ENCODE measurements at places on chromosomes 5 and 9.

DNA sequence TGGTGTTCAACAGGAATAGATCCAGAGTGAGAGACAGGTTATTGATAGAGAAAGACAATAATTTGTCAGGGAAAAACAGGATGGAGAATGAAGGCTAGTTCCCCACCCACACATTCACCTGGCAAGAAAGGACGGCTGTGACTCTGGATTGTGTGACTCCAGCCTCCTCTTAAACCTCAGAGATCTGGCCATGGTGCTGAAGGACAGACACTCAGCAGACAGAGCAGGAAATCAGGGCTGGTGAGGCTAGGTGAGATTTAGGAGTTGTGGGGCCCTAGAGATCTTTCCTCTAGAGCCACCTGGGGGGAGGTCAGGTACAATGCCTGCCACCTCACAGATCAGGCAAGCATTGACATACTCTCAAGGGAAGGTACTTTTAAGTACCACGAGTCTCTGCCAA, 15.2 kb downstream of the OR1B1 start:
- DNase-seq, result peak; percentile 20

DNA sequence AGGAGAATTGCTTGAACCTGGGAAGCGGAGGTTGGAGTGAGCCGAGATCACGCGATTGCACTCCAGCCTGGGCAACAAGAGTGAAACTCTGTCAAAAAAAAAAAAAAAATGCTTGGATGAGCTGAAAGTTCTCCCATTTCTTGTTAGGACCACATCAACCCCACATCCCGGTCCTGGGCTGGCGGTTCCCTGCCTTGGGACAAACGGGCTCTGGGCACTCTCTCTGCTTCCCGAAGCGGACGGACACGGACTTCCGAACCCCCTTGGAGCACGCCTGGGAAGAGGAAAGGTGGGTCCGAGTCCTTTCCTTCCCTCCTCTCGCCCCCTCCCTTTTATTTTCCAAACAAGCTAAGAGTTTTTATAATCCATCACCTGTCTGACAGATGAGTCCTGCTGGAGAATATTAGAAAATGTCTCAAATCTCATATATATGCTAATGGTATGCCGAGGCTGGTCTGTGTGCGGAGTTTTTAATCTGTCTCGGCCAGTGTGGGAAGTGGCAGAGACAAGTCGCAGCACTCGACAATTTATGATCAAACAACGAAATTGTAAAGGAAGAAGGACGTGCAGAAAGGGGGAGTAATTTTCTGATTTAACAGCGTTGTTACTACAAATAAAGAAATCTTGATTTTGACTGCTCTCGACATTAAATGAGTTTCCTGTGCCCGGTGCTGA, 257.9 kb upstream of the IRX4 start:
- no peak for DNase-seq

GRCh38 chr5:157511651-157512644, 51.9 kb downstream of the NIPAL4 start:
- DNase-seq, result peak; percentile 99

GRCh38 chr5:72703876-72704275, 112.6 kb upstream of the TNPO1 start:
- DNase-seq, result no peak

DNA sequence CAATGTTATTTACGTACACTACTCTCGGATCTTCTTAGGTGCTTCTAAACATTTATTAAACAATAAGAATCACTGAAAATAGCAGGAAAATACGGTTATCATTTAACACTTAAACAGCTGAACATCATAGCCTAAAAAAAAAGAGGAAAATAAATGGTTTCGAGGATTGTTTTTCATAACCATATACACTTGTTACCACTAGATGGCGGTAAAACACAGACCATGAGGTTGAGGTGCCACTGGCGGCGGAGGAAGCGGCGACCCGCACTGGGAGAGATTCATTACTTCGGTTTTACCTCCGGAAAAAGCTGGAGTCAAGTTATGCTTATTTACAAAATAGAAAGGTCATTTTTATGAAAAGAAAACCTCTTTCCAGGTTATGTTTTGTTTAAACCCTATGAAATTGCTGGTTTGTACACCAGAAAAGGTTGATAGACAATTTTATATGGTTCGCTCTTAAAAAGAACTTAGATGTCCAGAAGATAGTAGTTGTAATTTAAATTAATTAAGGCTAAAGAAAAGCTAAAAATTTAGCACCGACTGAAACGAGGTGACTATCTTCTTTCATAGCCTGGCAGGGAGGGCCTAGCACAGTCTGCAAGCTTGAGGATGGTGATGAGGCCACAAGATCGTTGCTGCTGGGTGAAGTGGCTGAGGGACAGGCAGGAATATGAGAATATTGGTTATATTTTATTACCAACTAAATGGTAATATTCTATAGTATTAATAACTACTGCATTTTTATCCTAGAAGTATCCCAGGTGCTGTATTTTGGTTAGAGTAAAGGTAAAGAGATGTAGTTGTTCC, 605.7 kb downstream of the RAB3C start:
- peak; percentile 72 for DNase-seq

DNA sequence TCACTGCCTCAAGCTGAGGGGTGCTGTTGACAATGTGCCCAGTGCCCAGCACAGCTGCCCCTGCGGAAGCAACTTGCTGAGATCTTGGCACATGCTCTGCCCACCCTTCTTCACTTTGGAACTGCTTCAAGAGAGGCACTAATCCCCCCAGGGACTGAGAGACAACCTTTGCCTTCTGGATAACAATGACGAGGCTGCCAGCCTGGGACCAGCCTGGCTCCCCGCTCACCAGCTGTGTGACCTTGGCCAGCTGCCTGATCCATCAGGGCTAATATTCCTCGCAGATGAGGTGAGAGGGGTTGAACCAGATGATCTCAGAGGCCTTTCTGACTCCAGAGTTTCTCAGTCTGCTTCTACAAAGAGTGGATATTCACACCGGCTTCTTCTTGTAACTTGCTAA, 81.0 kb downstream of the SHB start:
- DNase-seq, result no peak

DNA sequence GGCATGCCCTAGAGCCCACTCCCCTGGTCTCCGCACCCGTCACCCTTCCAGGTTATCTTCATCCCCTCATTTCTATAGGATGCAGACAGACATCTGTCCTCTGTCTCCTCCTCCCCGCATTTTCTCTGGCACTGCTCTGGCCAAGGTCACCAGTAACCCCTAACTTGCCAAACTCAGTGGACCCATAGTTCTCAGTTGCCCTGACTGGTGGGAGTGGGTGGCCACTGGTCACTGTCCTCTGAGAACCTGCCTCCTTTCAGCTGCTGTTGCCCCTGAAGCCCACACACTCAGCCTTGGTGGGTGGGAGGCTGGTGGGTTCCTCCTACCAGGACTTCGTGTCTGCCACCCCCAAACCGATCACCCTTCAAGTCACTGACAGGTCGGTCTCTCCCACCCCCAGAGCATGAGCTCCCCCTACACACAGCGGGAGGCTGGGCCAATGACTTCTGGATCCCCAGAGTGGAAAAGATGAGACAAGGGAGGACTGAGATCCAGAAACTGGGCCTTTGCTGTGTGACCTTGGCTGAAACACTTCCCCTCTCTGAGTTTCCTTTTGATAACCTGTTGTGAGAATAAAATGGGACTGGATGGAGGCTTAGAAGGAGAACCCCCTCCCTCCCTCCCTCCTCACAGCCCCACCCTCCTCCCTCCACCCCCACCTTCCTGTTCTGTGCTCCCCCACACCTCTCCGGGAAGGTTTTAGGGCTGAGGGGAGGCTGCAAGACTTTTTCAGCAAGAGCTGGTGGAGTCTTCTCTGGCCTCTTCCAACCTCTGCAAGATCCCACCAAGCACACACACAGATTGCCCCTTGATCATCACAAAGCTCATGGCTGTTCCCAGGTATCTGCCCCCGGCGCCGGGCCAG, 2.4 kb upstream of the DBN1 start:
- DNase-seq, result peak; percentile 55

DNA sequence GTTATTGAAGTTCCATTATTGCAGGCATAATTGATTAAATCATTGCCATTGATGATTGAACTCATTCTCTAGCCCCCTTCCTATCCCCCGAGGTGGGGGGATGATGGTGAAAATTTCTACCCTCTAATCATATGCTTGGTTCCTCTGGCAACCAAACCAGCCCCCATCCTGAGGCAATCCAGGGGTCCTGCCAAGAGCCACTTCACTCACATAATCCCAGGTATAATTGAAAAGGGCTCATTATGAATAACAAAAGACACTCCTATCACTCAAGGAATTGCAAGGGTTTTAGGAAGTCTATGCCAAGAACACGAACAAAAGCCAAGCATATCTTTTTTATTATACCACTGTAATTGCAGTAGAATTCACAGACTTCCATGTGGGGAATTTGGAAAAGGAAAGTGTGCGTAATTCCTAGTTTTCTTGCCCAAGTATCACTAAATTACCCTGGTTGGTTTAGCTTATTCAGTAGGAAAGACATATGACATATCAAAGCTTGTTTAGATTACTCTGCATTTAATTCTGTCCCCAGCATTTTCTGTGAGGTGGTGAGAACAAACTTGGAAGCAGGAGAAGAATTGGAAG, 130.7 kb upstream of the TAF11L2 start:
- no peak for DNase-seq

- no peak for DNase-seq
Measured at GRCh38 chr5:162372256-162372655, 304.7 kb downstream of the GABRG2 start.

GRCh38 chr9:96186591-96187011, 115.4 kb downstream of the HSD17B3 start:
- DNase-seq, result no peak

DNA sequence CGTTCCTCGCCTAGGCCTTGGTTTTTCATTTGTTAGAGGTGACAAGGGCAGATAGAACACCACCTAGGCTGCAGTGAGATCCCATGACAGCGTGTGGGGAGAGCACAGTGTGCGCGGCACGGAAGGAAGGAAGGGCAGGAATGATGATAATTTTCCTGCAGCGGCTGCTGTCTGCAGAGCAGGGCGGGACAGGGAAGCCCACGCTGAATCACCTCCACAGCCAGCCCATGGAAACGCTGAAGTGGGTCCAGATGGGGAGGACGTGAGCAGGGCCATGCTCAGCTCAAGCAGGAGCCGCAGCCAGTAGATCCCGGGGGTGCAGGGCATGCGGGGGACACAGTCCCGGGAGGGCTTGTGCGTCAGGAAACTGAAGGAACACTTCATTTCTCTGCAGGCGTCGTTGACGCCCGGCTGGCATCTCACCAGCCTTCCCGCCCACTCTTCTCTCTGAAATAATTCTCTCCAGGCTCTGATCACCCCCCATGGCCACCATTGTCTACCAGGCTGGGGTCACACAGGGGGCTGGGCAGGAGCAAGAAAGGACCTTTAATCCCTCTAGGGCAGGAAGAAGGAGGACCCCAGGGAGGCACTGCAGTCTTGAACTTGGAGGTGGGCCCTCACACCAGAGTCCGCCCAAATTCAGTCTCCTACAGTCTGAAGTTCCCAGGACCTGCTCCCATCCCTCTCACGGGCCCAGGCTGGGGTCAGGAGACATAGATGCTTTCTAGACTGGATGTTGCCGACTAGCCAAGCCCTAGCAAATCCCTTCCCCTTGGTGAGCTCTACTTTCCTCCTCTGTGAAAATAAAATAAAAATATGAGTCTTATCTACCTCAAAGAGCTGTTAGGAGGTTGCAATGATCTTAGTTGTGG, 20.9 kb upstream of the SYNPO start:
- peak; percentile 81 for DNase-seq

GRCh38 chr9:13128266-13128860, 151.1 kb downstream of the MPDZ start:
- peak; percentile 2 for DNase-seq

GRCh38 chr5:139951296-139951924, 91.7 kb downstream of the NRG2 start:
- no peak for DNase-seq

DNA sequence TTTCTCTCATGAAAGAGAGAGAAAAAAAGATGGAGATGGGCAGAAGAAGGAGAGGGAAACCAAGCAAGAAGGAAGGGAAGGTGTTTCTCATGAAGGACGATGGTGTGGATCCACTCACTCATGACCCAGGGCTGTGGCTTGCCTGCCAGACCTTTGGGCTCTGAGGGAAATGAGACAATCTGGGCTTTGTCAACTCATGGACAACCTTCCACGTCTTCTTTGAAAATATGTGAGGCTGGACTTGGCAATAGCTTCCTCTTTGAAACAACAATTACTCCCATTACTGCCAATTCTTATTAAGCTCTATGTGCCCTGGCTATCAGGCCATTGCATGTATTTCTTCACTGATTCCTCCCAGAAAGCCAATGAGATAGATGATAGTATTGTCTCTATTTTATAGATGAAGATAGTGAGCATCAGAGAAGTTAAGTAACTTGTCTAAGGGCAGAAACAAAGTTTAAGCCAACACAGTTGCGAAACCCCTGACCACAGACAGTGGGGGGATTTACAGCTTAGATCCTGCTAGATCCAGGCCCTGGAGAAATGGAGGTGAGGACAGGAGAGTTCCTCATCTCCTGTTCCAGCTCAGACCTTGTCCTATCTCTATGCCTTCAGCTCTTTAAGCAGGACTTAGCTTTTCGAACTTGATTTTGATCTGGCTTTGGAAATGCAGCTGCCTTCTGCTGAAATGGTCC, 132.4 kb downstream of the GCNT1 start:
- peak; percentile 32 for DNase-seq
